Right atrium auricular region (tissue), 2 donors: ENCODE measurements at places on chromosomes 1 and 21.

- H3K4me3 ChIP-seq = no peak overlapping the region
- no peaks in the 10 kb centered on the region for H3K4me1 ChIP-seq
- no peaks in the 10 kb centered on the region for H3K27me3 ChIP-seq
- H3K27ac ChIP-seq = no peak overlapping the region
These were observed 29.0 kb upstream of the LGALS8 start for GRCh38 chr1:236494586-236495466.

DNA sequence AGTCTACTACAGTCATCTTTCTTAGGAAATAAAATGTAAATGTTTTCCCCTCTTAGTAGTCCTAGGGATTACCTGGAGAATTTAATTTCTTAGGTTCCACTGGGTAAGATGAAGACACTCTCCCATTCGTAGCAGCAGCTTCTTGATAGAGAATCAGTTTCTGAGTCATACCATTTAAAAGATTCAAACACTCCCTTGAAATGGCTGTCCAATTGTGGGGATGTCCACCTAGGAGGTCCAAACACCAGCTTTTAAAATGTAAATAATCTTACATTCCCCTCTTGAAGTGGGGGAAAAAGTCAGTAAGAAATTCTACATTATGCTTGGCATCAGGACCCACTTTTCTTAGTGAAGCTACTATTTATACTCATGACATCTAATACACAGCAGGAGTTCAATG, 37.5 kb downstream of the NDC1 start:
- no peaks in the 10 kb centered on the region for H3K27me3 ChIP-seq
- no peaks in the 10 kb centered on the region for H3K4me1 ChIP-seq
- no peak overlapping the region for H3K4me3 ChIP-seq
- no peak for DNase-seq
- H3K27ac ChIP-seq = no peak overlapping the region
- H3K36me3 ChIP-seq = peaks cover 33% of the 10 kb centered on the region

DNA sequence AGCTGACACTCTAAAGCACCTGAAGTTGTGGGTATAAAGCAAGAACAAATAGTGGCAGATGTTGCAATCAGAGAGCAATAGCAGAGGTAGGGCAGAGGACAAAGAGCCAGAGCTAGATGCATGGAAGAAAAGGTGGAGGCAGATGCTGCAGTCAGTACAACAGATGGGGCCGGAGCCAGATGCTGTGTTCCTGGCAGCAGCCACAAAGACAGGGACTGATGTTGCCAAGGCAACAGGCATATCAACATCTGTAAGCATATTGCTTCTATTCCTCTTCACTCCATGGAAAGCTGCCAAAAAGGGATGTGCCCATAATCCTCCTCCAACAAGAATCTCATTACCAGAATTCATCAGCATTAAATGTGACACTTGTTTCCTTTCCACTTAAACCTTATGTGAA, 108.0 kb downstream of the TNNI3K start:
- no peak overlapping the region for H3K4me3 ChIP-seq
- peaks cover 4% of the 10 kb centered on the region for H3K4me1 ChIP-seq
- no peak overlapping the region for H3K27ac ChIP-seq
- H3K36me3 ChIP-seq = no peaks in the 10 kb centered on the region

DNA sequence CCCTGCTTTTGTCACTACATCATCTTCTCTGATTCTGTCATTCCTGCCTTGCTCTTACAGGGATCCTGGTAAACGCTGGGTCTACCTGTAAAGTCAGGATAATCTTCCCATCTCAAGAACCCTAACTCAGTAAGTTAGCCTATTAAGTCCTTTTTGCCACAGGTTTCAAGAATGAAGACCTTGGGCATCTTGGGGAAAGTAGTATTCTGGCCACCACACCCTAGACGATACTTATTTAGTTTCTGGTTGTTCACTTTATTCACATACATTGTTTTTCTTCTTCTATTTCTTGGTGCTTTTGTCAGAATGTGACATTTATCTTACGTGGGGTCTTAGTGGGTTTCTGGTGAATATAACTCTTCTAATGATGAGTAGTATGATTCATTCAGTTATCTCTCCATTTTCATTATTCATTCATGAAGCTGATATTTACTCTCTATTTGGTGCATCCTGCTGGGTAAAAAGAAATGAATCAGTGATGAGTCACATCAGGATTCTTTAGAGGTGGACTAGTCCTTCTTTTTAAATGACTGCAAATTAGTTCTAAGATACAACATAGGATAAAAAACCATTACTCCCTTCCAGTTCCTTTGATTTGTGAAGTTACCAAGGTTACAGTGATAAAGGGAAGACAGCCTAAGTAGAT, 514.4 kb upstream of the B3GALT2 start:
- no peak overlapping the region for H3K4me3 ChIP-seq
- H3K27me3 ChIP-seq = no peaks in the 10 kb centered on the region
- H3K4me1 ChIP-seq = no peaks in the 10 kb centered on the region
- H3K27ac ChIP-seq = no peak overlapping the region

DNA sequence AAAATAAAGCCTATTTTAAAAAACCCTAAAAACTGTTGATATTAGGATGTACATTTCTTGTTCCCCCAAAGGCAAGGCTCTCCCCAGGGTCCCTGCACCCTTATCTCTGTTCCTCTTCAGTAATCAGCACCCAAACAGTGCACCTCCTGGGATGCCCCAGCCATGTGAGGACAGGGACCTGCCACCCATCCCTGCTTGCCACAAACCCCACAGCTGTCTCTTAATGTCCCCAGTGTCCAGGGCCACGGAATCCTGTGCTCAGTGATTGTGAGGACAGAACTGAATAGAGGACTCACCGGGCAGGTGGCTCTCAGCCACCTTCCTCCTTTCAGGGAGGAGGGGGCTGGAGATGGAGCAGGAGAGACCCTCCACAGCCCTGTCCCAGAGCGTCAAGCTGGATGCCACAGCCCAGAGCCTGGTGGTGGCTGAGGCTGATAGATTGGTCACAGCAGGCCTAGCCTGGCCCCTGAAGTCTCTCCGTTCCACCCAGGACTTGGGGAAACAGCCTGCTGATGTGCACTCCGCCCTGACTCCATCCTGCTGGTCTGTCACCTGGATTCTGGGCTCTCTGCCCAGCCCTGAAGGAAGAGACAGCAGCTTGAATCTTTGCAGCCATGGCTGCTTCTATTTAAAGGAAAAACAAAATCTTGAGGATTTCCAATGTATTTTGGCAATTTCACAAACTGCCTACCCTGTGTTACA, 23.1 kb downstream of the RNF187 start:
- H3K36me3 ChIP-seq = no peaks in the 10 kb centered on the region
- H3K27ac ChIP-seq = no peak overlapping the region
- no peak overlapping the region for H3K4me3 ChIP-seq
- H3K27me3 ChIP-seq = no peaks in the 10 kb centered on the region
- DNase-seq = peak; percentile 32

DNA sequence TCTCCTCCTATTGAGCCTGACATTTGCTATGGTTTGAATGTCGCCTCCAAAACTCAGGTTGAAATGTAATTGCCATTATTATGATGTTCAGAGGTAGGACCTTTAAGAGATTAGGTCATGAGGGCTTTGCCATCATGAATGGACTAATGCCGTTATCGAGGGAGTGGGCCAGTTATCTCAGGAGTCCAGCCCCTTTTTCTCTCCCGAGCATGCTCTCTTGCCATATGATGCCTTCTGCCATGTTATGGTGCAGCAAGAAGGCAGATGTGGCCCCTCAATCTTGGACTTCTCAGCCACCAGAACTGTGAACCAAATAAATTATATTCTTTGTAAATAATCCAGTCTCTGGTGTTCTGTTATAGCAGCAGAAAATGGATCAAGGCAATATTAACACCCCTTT, 323.5 kb downstream of the RRAGC start:
- no peaks in the 10 kb centered on the region for H3K4me1 ChIP-seq
- no peak overlapping the region for H3K27ac ChIP-seq
- no peak for DNase-seq
- H3K27me3 ChIP-seq = no peaks in the 10 kb centered on the region
- no peaks in the 10 kb centered on the region for H3K36me3 ChIP-seq

- no peaks in the 10 kb centered on the region for H3K4me1 ChIP-seq
- H3K36me3 ChIP-seq = no peaks in the 10 kb centered on the region
- H3K27me3 ChIP-seq = no peaks in the 10 kb centered on the region
- DNase-seq = no peak
These were observed 879.9 kb downstream of the AMY1C start for GRCh38 chr1:104629589-104629988.

DNA sequence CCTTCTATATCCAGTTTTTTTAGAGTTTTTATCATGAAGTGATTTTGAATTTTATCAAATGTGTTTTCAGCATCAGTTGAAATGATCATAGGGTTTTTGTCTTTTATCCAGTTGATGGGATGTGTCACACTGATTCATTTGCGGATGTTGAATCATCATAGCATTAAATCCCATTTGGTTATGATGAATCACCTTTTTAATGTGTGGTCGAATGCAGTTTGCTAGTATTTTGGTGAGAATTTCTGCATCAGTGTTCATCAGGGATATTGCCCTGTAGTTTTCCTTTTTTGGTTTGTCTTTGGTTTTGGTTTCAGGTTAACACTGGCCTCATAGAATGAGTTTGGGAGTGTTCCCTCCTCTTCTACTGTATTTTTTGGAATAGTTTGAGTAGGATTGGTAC, 80.3 kb downstream of the DIRAS3 start:
- no peak overlapping the region for H3K4me3 ChIP-seq
- H3K27me3 ChIP-seq = no peaks in the 10 kb centered on the region
- no peak for DNase-seq
- H3K4me1 ChIP-seq = no peaks in the 10 kb centered on the region
- H3K27ac ChIP-seq = no peak overlapping the region
- H3K36me3 ChIP-seq = no peaks in the 10 kb centered on the region

DNA sequence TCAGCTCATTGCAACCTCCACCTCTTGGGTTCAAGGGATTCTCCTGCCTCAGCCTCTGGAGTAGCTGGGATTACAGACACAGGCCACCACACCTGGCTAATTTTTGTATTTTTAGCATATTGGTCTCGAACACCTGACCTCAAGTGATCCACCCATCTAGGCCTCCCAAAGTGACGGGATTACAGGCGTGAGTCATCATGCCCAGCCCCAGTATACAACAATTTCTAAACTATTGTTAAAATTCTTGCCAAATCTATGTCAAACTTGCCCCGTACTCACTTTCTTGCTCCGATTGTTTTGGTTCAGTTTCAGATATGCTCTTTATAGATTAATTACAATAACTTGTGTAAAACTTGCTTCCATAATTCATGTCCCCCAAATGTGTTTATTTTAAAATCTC, 4.1 kb downstream of the RGS18 start:
- no peak for DNase-seq
- no peaks in the 10 kb centered on the region for H3K36me3 ChIP-seq
- H3K4me1 ChIP-seq = no peaks in the 10 kb centered on the region
- H3K27ac ChIP-seq = no peak overlapping the region
- H3K27me3 ChIP-seq = no peaks in the 10 kb centered on the region
- no peak overlapping the region for H3K4me3 ChIP-seq

- no peak overlapping the region for H3K27ac ChIP-seq
- H3K4me1 ChIP-seq = peaks cover 31% of the 10 kb centered on the region
- H3K27me3 ChIP-seq = peaks cover 9% of the 10 kb centered on the region
These were observed 610 bp downstream of the DRAXIN start for GRCh38 chr1:11691928-11692711.

DNA sequence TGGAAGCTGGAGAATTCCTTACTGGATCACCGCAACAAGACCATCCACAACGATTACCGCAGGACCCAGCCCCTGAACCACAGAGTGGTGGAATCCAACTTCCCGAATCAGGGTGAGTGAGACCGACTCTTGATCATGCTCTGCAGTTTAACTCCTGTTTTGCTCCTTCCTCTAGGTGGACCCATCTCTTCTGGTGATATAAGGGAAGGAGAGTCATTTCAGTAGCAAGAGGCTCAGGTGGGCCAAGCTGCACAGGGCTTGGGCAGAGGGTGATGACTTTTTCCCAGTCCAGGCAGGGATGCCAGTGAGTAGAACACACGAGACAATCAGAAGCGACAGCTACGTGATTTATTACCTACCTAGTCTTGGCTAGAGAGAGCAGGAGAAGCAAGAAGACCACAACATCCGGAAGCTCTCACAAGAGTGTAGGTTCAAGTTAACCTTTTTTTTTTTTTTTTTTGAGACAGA, 25.2 kb downstream of the CA6 start:
- no peak overlapping the region for H3K27ac ChIP-seq
- no peaks in the 10 kb centered on the region for H3K36me3 ChIP-seq
- H3K27me3 ChIP-seq = no peaks in the 10 kb centered on the region
- no peak overlapping the region for H3K4me3 ChIP-seq

DNA sequence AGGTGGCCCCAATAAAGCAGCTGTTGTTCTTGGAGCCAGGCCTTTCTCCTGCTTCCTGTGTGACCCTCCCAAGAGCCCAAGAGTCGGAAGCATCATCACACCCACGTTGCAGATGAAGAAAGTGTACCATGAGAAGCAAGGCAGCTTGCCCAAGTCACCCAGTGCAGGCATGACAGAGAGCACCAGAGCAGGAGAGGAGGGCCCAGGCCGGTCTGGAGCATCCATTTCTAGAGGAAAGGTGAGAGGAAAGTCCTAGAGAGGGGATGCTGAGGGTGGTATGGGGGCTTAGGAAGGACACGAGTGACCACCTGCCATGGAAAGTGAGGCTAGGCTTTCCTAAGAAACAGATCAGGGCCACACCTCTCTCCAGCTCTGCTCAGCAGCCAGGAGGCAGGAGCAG, 47.0 kb downstream of the C1orf198 start:
- peaks cover 47% of the 10 kb centered on the region for H3K4me1 ChIP-seq
- peak overlapping the region; percentile 77 for H3K27ac ChIP-seq
- H3K36me3 ChIP-seq = no peaks in the 10 kb centered on the region
- no peak for DNase-seq

- DNase-seq = no peak
- no peaks in the 10 kb centered on the region for H3K27me3 ChIP-seq
- no peaks in the 10 kb centered on the region for H3K4me1 ChIP-seq
- H3K27ac ChIP-seq = no peak overlapping the region
These were observed 12.3 kb downstream of the KCNA2 start for GRCh38 chr1:110593902-110594301.

- H3K27ac ChIP-seq = peak overlapping the region; percentile 73
- DNase-seq = no peak
- H3K36me3 ChIP-seq = no peaks in the 10 kb centered on the region
- no peaks in the 10 kb centered on the region for H3K27me3 ChIP-seq
These were observed 9.5 kb upstream of the CLIC4 start for GRCh38 chr1:24735509-24736375.

- no peaks in the 10 kb centered on the region for H3K27me3 ChIP-seq
- no peaks in the 10 kb centered on the region for H3K4me1 ChIP-seq
- H3K27ac ChIP-seq = peak overlapping the region; percentile 99
- DNase-seq = no peak
- peak overlapping the region; percentile 84 for H3K4me3 ChIP-seq
- H3K36me3 ChIP-seq = no peaks in the 10 kb centered on the region
These were observed 1.0 kb downstream of the TP53BP2 start for GRCh38 chr1:223844787-223845036.
